T47D (cell line): ENCODE measurements at places on chromosomes 6 and 20.
A peak's percentile ranks its signal among the peaks of the same experiment; 100 is the strongest.

GRCh38 chr20:34403908-34404307, 40.8 kb downstream of the ITCH start:
- no peak for DNase-seq

- DNase-seq, result peak; percentile 37
Observed at GRCh38 chr20:25058847-25059810, 1.2 kb upstream of the ACSS1 start.

DNA sequence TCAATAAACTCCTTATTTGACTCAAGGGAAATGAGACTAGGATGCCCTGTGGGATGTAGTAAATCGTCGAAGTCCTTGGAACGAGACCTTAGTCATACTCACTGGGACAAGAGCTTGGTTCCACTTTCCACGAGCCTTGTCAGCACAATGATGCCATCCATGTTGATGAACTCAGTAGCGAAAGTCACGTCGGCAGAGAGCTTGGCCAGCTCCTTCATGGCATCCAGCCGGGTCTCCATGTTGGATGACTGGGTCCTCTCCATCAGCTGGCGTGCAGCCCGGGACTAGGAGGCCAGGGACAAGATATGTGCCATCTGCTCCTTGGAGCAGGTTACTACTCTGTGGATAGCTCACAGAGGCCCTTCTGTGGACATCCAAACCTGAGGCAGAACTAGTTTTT, 17.5 kb downstream of the ELMO2 start:
- no peak for DNase-seq

DNA sequence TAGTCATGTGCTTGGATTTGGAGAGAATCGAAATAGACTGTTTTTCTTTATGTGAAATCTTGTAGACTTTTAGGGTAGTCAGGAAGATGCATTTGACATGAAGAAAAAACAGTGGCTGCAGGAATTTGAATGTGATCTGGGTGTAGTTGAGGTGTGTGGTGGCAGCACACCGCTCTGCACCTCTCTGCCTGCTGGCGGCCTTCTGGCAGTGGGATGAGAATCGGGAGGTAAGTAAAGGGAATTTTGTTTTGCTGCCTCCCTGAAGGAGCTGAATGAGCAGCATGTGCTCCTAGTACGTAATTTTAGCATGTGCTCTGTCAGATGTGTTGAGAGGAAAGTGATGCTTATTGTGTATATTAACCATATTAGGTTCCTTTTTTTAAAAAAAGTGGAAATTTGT, 3.2 kb downstream of the TPD52L2 start:
- DNase-seq, result no peak

GRCh38 chr6:160042788-160043301, 74.0 kb downstream of the IGF2R start:
- DNase-seq, result no peak

- DNase-seq, result no peak
Observed at GRCh38 chr6:111260570-111261298, 173.4 kb downstream of the SLC16A10 start.

DNA sequence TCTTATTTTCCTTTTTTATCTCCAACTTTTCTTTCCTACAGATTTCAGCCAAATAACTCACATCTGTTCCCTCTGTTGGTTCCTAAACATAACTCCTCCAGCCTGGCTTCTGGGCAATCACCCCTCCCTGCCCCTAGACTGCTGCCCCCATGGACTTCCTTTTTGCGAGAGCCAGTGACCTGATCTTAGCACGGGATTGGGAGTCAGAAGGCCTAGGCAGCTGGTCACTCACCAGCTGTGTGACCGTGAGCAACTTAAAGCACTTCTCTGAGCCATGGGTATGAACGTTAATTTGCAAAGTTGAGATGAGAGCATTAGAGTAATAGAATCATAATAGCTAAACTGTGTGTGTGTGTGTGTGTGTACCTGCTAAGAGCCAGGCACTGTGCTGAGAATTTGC, 4.5 kb upstream of the MMP9 start:
- DNase-seq, result no peak

- no peak for DNase-seq
Observed at GRCh38 chr6:144359783-144360182, 74.6 kb downstream of the UTRN start.

DNA sequence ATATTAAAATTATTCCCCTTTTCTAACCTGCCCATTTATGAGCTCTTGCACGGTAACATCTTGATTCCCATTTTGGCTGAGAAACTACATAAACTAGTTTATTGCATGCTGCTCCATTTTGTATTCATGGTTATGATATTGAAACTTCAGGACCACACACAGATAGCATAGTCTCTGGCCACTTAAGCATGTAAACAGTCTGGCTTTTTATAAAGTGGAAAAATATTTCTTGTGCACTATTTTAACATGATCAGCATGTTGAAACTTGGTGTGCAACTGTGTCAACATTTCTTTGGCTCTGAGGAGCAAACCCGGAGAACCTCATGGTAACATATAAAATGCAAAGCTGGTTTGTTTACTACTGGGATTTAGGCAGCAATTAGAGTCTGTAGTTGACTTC, 70.7 kb downstream of the SLX4IP start:
- DNase-seq, result peak; percentile 11

DNA sequence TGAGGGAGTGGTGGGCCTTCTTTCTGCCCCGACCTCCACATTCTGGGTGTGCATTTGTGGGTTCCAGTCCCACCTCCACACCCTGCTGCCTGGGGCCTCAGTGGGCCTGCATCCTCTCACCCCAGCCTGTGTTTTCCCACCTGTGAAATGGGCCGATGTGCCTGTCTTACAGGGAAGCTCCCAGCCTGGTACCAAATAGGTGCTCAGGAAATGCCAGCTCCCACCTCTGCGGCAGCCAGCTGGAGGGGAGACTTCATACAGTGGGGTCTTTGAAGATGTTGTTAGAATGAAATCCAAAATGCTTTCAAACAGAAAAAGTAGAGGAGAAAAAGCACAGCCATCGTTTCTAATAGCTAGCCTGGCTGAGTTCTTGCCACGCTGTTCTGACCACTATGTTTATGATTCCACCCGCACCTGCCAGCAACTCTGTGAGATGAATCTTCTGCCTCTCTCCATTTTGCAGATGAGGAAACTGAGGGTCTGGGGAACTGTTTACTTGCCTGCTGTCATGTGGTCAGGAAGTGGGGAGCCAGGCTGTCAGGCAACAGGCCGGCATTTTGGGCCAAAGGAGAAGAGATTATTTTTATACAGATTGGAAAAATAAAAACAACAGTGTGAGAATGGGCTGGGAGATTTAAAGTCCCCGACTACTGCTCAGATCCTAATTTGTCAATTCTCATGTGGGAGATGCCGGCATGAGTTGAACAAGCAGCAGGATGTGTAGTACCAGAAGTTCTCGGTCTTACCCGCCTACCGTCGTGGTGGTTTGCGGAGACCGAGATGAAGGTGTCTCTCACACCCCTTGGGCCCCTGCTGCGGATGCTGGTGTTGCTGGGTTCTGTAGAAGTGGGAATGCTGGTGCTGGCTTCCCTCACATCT, 4.6 kb downstream of the TMEM181 start:
- DNase-seq, result no peak

DNA sequence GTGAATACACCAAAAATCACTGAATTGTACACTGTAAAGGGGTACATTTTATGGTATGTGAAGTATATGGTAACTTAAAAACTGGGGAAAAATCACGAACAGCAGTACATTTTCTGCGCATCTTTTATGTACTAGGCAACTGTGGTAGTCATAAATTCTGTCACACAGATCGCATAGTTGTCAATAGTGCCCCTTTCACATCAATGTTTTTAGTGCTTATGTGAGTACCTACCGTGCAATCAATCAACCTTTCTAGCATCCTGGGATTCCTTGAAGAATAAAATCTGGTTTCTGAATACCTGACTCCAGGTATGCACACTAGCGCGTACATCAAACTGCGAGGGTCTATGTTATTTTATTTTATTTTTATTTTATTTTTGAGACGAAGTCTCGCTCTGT, 637 bp upstream of the RPF2 start:
- peak; percentile 2 for DNase-seq

DNA sequence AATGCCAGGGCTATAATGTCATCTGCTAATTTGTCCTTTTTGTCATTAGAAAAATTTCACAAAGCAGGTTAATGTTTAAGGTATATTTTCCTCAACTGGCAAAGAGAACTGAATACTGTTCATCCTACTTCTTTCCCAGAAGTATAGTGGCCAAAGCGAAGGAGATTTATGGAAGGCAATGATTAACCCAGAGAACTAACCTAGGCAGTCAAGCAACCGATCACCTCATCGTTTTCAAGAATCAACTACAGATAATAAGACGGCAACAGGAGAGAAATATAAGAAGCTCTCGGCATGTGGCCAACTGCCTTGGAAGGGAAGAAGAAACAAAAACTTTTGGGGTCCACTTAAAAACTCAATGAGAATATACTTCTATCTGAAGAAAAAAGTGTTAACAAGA, 38.2 kb downstream of the REV3L start:
- DNase-seq, result no peak

- no peak for DNase-seq
Observed at GRCh38 chr6:170207586-170208181, 83.2 kb downstream of the DLL1 start.

GRCh38 chr6:157760589-157761330, 62.3 kb upstream of the SNX9 start:
- DNase-seq, result no peak

DNA sequence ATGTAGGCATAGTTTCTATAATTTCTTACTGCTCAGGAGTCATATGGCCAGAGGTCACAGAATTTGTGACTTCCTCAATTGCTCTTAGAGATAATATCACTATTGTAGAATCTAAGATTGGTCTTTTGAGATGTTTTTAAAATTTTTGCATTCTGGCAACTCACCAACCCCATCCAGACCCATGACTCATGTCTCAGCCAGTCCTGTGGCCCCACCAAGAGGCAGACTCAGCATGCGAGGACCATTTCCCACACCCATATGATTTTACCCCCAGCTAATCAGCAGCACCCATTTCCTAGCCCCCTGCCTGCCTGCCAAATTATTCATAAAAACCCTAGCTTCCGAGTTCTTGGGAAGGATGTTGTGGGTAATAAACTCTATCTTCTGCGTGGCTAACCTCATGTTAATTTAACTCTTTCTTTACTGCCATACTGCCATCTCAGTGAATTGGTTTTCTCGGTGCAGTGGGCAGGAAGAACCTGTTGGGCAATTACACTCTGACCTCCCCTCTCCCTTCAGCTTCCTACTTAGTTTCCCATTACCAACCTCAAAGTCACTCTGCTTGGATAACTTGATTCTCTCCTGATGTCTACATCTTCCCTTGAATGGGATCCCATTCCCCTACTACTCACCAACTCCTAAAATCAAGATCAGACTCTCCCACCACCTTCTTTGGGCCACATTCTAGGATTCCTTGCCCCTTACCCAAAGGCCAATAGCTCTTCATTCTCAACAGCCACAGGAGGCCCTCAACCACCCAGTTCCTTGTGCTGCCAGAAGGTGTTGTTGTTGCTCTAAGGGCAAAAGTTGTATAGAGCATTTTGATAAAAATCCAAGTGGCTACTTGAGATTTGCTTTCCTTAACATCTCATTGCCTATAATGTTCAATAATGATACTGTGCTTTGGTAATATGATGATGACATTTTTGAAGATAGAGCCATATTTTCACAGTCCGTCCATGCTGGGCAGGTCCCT, 16.2 kb upstream of the IYD start:
- DNase-seq, result no peak

DNA sequence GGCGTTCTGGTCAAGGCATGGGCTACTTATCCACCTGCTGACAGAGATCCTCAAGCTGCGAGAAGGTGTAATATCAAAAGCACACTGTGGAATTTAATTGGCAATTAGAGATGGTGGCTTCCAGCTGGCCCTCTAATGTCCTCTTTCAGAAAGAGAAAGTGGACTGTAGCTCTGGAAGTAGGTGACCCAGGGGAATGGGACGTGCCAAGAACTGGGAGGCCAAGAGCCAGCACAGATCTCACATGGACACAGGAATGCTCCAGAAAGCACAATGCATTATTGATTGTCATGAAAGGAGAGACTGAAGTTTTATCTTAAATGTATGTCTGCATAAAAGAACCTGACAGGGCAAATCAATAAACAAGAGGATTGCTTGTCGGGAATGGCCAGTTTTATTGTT, 198.6 kb upstream of the CDH4 start:
- no peak for DNase-seq

GRCh38 chr20:19620446-19620845, 137.6 kb upstream of the RIN2 start:
- DNase-seq, result no peak

DNA sequence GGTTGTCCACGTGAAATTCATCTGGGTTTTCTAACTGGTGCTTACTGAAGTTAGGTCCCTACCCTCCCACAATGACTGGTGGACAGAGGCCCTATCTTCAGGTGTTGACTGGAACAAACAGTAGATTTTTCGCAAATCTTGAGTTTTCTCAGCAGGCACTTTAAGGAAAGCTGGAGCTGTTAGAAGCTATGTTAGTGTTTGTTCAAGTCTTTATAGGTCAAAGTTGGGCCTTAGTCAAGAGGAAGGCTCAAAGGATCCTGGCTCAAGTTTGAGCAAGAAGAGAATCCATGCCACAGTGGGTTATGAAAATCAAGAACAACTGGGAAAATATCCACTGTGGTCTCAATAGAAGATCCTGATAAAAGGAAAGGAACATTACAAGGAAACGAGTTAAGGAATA, 48.5 kb upstream of the ELOVL5 start:
- no peak for DNase-seq

DNA sequence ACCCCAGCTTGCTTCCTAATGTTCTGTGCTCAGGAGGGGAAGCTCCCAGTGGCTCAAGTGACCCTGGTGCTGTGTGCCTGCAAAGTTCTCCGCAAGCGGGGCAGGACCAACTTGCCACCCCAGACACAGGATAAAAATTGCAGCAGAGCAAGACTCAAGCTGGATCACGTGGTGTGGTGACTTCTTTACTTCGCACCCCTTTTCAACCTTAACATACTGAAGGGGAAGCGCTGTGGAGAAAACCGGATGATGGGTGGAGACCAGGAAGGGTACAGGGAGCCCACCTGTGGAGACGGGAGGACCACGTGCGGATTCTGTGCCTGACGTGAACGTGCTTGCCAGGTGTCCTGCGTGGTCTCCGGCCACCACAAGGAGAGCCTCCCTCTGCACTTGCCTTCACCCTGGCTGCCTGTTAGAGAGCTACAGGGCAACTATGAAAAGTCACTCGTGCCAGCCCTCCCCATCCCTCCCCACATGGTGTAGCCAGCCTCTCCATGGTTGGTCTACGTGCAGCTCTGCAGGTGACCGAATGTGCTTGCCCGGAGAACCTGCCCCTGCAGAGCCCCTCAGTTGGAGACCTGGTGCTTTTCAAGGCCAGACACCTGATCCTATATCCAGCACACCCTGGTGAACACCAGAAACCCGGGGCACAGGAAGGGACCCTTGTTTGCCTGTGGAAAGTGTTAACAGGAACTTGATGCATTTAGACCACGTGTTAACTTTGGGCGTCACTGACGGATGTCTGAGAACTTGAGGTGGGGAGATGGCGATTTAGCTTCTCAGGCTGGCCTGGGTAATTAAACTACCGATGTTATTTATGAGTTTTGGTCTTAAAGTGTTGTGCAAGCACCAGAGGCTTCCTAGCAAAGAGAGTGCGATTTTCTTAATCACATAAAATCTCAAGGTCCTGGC, 23.9 kb upstream of the DACT2 start:
- DNase-seq, result no peak

DNA sequence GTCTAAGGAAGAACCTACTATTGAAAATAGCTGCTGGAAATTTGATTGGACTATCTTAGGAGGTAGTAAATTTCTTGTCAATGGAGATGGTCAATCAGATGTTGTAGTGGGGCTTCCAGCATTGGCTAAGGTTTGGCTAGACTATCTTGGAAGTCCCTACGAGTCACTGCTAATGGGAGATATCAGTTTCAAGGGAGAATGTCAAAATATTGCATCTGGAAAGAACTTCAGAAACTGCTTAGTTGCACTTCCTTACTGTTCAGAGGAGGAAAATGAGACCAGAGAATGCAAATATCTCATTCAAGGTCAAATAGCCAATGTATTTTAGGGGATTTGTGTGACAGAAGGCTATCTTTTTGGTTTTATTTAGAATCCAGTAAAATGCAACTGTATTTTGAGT, 53.5 kb upstream of the CCN2 start:
- DNase-seq, result no peak
